ENCODE measurements at places on chromosomes 4 and X.
A peak's percentile ranks its signal among the peaks of the same experiment; 100 is the strongest.

DNA sequence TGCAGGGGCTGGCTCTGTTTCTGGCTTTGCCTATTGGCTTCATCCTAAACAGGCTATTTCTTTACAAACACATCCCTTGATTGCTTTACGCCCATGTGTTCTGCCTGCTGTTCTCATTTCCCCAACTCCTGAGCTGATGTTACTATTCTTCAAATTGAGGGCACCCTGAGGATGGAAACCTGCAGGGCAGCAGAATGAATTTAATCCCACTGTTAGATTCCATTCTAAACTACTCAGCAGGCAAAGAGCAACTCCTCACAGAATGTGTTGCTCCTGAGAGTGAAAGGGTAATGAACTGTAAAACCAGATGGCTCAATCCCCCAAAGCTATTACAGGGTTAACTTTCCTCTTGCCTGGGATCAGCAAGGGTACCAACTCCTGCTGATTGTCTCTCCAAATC, 75.7 kb downstream of the ANKRD50 start:
- DNase-seq: no peak

DNA sequence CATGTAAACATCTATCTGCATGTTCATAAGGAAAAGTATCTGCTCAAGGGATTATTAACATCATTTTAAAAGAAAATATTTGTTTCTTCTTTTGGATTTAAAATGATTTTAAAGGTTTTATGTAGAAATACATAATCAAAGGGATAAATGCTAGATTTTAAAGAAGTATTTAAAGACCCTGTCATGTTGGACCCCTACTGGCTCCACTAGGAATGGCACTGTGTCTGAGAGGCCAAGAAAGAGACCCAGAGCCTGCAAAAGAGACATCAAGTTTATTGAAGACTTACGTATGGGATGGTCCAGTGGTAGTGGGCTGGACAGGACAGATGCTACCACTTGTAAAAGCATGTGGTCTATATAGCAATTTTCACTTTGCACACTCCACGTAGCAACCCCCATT, 78.7 kb upstream of the PCDH18 start:
- peak; percentile 58 for DNase-seq

GRCh38 chrX:153565996-153566580, 32.9 kb downstream of the CCNQ start:
- no peak for DNase-seq

DNA sequence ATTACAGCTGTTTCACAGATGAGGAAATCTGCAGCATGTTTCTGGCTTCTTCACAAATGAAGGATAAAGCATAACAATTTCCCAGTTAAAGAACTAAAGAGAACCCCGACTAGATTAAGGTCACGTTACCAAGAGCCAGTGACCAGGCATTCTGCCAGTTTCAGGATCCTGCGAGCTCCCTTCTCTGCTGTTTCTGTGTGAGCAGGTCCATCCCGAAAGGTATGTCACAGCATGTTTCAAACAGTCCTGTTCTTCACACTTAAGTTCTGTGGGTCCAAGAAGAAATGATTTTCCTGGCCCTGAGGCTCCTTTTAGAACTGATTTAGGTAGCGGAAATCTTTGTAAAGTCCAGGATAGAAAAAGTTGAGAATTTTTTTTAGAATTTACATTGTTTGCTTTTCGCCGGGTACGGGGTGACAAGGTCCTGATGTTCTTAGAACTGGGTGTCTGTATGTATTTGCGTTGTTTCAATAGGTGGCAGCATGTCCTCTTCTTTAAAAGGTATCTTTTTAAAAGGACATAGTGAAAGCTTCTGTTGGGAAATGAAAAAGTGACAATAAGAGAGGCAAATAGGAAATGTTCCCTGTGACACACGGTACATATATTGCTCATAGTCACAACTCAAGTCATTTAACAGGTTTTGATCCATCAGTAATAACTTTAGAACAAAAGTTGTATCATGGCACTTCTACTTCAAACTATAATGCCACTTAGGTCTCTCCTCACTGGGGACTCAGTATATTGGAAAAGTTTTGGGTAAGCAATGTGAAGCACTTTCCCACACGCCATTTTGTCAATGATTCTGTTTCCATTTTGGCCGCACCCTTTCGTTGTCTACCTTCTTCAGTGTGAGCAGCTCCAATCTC, 18.4 kb downstream of the IL21 start:
- peak; percentile 88 for DNase-seq

- DNase-seq: no peak
Measured at GRCh38 chr4:34615315-34615714, 1629.0 kb downstream of the ARAP2 start.

GRCh38 chrX:133859860-133860259, 125.5 kb downstream of the GPC3 start:
- DNase-seq: no peak

DNA sequence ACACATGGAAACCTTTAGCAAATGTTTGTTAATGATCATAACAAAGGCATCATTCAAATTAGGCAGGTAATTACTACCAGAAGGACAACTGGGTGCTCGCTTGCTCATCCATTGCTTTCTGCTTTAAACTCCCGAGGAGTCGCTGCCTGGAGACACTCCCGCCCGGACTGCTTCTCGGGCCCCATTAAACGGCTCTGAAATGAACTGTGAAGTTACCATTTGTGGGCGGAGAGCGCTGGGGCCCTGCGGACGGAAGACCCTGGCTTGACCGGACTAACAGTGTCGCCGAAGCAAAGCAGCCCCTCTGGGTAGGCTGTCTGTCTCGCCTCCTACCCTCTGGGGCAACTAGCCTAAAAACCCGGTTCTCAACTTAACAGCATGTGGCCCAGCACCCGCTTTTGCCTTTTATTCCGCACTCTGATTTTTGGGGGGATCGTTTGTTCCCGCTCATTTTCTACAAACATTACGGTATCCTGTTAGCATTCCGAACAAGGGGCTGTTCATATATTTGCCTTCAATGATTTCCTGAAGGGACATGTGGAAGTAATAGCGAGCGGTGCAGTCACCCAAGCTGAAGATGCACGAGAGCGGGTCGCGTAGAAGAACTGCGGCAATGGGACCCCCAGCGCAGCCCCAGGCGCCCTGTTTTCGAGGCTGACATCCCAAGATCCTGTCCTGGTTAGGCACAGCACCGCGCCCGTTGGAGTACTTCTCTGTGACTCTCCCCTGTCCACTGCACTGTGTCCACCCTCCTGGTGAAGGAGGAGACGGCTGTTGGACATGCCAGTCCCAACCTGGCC, 1.6 kb upstream of the PDGFRA start:
- DNase-seq: no peak

GRCh38 chrX:109902665-109903064, 100.2 kb upstream of the TMEM164 start:
- no peak for DNase-seq

DNA sequence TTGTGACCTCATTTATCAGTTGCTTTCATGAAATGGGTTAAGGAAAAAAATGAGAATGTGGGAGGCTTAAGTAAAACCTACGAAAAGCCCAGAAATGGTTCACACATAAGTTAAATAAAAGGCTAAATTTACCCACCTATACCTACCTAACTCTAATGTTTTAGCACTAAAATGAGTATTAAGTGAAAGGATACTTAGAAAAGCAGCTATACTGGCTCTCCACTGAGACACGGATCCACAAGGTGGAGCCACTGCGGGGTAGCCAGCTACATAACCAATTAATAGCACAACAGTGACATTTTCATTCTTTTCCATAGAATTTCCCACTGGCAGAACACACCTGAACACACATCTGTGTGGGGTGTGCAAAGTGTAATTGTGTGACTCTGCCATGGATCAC, 101.9 kb downstream of the MAML3 start:
- DNase-seq: peak; percentile 83

GRCh38 chr4:101500742-101501141, 153.4 kb upstream of the PPP3CA start:
- no peak for DNase-seq

- DNase-seq: no peak
Measured at GRCh38 chrX:28398342-28398741, 188.9 kb upstream of the IL1RAPL1 start.

- peak; percentile 6 for DNase-seq
Measured at GRCh38 chr4:9765091-9765490, 16.3 kb upstream of the DRD5 start.

- DNase-seq: peak; percentile 7
Measured at GRCh38 chr4:99507762-99508161, 3.1 kb upstream of the C4orf17 start.

- no peak for DNase-seq
Measured at GRCh38 chrX:10549280-10549679, 71.1 kb downstream of the MID1 start.

DNA sequence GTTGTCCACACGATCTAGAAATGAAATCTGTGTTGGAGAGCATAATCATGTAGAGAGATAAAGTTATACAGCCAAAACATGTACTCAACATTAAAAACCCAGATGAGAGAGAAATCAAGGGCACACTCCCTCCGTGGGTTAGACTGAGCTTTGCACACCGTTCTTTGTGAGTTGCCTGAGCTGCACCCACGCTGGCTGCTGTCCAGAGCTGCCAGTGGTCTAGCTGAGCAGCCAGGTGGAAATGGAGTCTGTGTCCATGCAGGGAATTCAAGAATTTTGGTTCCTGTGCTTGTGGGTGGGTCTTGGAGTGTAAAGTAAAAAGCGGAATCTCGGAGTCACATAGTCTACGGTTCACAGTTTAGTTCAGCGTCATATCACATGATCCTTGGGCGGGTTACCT, 84.6 kb downstream of the GPR143 start:
- DNase-seq: no peak

DNA sequence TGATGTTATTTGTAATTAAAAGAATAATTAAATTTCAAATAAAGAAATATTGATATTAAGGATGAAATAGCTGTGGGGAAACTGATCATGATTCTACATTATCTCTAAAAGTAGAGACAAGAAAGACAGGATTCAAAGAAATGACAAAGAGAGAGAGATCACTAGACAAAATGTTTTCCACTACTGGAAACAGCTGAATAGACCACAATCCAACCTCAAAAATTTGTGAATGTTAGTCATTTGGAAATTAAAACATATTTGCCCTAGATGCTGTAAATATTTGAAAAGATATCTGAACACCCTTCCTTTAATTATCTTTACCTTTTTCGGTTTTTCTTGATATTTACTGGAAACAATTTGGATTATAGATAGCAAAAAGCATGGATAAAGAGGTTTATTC, 414.9 kb downstream of the CENPC start:
- no peak for DNase-seq

DNA sequence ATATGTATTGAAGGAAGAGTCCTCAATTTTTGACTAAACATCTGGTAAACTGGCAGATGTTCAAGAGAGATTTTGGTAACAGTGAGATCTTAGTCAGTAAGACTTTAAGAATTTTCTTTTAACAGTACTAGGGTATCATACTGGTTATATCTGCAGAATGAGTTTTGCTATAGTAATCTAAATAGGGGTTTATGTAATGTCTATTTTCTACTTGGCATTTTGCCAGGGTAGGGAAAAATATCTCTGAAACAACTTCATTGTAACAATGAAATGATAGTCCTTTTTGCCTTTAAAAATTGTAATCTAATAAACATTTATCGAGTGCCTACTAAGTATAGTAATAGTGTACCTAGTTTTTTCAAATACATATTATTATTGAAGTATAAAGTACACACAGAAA, 32.1 kb downstream of the XK start:
- peak; percentile 32 for DNase-seq

DNA sequence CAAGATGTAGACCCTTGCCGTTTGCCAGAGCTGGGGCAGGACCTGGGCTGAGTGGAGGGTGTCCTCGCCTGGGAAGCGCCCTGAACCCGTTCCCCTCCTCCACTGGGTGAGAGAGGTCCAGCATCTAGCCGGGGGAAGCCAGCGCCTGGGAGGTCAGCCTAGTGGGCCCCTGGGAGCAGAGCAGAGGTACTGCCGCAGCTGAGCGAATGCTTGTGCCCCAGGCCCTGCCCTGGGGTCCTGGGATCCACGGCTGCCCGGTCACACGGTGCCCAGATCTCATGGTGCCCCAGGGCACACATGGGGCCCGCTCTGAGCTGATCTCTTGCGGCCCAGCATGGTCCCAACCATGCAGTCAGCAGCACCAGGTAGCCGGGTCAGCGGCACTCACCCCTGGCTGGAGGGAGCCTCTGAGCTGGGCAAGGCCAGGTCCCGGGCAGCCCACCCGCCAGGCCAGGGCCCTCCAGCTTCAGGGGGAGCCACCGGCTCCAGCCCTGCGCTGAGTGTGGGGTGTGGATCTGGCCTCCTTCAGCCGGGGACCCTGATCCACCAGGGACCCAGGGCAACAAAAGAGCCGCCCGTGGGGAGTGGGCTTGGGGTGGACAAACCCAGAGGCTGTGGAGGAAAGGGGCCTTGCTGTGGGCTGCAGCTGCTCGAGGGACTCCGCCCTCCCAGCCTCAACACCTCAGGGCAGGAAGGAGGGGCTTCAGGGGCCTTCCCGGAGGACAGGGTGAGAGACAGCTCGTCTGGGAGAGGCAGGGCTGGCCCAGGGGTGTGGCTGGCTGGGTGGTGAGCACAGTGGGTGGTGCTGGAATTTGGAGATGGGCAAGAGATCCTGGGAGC, 4.1 kb upstream of the CPLX1 start:
- DNase-seq: no peak

- peak; percentile 83 for DNase-seq
Measured at GRCh38 chrX:118346258-118347094, 570 bp downstream of the WDR44 start.

- no peak for DNase-seq
Measured at GRCh38 chr4:2715426-2715825, 40.7 kb downstream of the TNIP2 start.

GRCh38 chr4:726235-726787, 20.7 kb downstream of the PCGF3 start:
- no peak for DNase-seq

DNA sequence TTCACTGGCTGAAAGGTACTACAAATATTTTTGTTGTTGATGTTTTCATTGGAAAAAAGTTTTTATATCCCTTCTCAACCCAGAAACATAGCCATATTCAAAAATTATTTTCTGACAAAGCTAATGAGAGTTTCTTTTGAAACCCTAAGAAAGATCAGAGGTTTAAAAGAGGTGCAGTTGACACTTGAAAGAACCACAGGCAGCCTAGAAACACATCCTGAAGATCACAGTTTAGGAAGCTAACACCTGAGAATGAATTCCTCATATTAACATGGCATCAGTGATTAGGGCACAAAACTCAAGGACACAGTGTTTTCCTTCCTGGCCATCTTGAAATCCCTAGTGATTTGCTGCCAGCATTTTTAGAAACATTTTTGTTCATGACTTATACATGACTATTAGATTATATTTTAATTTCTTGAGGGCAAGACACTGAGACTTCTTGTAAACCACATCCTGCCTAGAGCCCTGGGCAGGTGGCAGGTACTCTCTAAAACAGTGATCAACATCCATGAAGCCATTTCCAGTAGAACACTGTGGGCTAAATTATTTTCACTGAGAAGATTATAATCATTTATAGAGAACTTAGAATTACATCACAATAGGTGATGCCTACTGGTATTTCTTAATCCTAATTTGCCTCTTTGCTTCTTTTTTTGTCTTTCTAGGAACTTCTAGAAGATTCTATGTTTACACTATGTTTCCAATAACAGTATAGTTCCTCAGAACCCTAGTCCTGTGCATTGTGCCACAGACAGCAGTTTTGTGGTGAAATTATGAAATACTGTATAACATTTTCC, 80.0 kb downstream of the ARSJ start:
- DNase-seq: no peak

- no peak for DNase-seq
Measured at GRCh38 chr4:2923668-2924173, 39.5 kb downstream of the NOP14 start.

- DNase-seq: no peak
Measured at GRCh38 chr4:80228460-80228859, 31.2 kb downstream of the PRDM8 start.
